ENCODE measurements at places on chromosomes 2 and 18.

- peak; percentile 2 for DNase-seq
These were observed 55.2 kb downstream of the CCDC88A start for GRCh38 chr2:55364189-55365055.

DNA sequence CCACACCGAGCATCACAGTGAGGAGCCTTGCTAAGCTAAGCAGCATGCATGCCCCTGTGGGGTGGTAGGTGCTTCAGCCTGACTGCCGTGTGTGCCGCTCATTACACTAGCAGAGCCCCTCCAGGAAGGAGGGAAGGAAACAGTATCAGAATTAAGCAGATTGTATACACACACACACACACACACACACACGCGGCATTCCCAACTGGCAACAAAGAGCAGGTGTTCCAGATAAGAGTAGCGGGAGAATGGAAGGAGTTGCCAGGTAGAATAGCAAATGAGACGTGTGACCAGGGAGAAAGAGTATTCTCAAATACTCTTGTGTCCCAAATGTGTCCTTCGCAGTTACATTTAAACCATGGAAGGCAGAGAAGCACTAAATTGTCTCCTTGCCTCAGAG lies 47.6 kb upstream of the TTC39C start:
- no peak for DNase-seq

DNA sequence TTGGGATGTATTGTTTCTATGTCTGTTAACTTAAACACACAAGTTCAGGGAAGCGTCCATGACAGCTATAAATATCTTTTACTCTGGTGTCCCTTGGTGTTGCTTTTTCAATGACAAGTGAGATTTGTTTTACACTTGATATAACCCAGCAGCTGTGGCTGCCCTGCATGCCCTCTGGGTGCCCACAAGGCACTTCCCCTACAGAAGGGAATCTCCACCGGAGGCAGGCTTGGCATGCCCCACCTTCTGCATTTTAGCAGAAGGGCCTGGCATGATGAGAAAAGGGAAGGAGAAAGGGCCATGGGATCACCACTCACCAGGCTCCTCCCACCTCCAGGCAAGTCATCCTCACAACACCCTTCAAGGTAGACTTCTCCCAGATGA lies 68.7 kb downstream of the TMEM247 start:
- DNase-seq, result no peak

DNA sequence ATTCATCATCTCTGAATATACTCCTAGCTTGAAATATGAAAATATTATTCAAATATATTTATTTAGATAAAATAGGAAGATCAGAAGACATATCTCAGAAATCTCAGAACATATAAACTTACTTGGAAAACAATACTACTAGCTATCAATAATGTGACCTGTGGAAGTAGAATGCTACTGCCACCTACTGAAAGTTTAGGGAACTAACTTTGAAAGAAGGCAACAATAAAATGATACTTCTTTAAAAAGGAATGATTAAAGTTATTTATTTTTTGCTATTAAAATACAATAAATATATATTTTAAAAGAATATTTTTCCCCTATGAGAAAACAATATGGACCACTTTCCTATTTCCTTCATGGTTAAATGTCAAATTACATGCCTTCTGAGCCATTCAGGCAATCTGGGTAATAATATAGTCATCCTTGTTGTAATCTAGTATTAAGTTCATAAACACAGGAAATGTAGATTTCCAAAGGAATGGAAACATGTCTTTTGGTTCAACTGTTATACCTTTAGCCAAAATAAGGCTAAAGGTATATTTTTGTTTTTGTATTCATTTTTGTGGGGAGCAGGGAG lies 26.0 kb downstream of the ACADL start:
- DNase-seq, result no peak

DNA sequence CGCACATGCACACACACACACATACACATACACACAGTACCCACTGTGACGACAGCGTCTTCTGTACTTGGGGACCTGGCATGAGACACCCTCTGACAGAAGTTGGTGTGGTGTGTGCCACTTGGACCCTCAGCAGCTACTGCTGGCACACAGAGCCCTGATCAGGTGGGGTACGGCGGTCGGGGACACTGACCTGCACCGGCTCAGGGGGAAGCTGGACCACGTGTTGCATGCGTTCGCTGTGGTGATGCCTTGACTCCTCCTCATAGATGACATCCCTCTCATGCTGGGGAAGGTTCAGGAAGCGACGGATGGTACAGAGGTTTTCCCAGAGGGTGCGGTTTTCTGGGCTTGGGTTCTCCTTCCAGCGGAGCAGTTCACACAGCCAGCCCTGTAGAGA lies 149.2 kb downstream of the SATB2 start:
- no peak for DNase-seq

DNA sequence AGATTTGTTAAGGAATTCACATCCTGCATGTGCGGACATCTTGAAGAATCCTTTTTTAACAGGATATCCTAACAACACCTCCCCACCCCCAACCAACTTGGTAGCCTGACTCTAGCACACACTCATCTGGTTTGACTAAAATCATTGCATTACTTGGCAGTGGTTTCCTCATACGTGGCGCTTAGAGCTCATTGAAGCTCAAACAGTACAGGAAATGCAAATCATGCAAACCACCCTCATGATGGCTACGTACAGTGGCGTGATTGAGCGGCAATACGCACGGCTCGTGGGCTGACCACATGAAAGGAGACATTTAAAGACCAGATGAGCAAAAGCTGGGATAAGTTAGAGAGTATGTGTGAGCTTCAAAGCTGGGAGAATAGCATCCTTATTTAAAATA lies 336.2 kb downstream of the ZEB2 start:
- DNase-seq, result no peak

- DNase-seq, result no peak
These were observed 156.9 kb upstream of the GLI2 start for GRCh38 chr2:120578576-120579352.

GRCh38 chr2:138245310-138245709 lies 256.3 kb upstream of the SPOPL start:
- DNase-seq, result no peak

GRCh38 chr2:52659546-52659945 lies 1108.1 kb upstream of the CHAC2 start:
- DNase-seq, result no peak

DNA sequence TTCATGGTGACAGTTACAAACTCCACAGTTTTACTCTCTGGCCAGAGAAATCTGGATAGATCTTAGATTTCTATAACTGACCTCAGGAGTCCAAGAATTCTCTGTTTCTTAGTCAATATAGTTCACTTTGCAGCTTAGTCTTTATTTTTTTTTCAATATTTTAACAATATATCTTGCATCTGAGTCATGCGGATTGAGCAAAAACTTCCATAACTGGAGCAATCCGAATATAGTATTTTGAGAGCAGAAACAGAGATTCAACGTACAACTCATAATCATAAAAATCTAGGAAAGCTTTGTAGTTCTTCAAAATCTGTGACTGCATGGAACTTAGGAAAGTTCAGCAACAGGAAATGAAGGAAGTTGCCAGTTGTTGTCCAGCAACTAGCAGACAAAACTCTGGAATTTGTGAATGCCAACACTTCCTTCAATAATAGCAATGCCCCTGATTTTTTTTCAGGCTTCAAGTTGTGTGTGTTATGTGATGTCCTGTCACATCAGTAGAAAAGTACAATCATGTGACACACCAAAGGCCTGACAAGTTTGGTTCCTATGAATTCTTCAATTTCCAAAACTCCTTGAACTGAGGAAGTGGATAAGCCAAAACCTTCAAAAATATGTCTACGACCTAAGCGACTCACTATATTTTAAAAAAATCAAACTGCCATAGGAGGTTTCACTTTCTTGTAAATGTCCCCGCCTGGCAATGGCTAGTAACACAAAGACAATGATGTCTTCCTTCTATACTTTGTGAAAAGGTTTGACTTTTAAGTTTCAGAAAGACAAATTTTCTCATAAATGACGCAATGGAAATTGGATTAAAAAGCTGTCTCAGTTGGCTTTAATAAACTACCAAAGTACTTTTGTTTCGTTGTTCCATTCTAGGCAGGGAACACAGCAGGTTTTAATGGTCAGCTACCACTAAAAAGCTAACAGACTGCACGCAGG lies 510.6 kb downstream of the ERBB4 start:
- DNase-seq, result no peak

GRCh38 chr2:17934721-17935120 lies 56.3 kb downstream of the KCNS3 start:
- no peak for DNase-seq

- peak; percentile 52 for DNase-seq
These were observed 20.9 kb downstream of the THNSL2 start for GRCh38 chr2:88190808-88191721.

GRCh38 chr18:21284540-21284939 lies 42.5 kb downstream of the GREB1L start:
- no peak for DNase-seq

GRCh38 chr2:1652034-1652790 lies 92.1 kb downstream of the PXDN start:
- DNase-seq, result no peak

- DNase-seq, result no peak
These were observed 34.4 kb downstream of the MAP2 start for GRCh38 chr2:209458008-209458979.

DNA sequence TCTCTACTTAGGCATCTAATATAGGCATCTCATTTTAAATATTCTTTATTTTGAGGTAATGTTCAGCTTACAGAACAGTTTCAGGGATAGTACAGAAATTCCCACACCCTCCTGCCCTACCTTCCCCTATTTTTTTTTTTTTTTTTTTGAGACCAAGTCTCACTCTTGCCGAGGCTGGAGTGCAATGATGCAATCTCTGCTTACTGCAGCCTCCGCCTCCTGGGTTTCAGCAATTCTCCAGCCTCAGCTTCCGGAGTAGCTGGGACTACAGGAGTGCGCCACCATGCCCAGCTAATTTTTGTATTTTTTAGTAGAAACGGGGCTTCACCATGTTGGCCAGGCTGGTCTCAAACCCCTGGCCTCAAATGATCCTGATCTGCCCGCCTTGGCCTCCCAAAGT lies 97.6 kb downstream of the EPB41L5 start:
- DNase-seq, result no peak

GRCh38 chr2:96247009-96247408 lies 18.8 kb downstream of the TMEM127 start:
- no peak for DNase-seq

DNA sequence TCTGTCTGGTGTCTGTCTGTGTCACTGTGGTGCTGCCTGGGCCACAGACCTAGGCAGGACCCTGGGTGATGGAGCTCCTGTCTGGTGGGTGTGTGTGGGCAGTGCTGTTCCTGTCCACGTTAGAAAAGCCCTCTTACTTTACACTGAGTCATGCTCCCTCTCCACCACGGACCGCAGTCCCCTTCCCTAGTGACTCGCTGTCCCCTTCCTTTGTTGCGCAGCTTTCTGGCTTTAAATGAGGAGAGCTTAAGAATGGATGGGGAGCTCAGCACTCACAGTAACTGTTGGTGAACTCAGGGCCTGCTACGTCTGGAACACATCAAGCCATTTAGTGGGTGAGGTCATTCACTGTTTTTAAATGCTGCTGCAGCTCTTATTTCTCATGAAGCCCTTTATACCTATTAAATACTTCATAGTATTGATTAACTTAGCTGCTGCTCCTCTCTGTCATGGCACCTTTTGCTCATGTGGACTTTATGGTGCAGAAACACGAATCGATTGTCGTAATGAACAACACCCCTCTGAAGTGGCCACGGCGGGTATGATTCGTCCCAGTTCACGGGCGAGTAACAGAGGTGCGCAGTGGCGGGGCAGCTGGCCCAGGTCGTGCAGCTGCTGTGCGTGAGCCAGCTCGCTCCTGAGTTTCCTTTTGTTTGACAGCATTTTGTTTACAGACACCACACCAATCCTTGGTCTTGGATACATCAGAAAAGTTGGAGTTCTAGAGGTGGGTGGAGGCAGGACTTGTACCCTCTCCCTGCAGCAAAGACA lies 100.4 kb downstream of the LDLRAD4 start:
- DNase-seq, result no peak

DNA sequence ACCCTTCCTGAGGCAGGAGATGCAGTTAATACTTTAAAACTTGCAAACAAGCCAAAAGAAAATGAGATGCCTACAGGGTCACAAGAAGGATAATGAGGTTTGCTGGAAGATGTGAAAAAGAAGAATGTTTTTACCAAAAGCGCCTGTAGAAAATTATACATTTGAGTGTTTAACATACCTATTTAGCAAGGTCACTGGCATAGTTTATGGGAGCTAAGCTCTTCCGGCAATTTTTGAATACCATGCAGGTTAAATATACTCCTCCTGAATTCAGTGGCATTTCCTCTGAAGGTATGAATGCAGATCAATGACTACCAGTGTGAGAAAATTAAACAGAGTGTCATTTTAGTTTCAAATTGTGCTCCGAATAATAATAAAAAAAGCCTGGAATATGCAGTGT lies 21.2 kb upstream of the MAP3K20 start:
- DNase-seq, result no peak

DNA sequence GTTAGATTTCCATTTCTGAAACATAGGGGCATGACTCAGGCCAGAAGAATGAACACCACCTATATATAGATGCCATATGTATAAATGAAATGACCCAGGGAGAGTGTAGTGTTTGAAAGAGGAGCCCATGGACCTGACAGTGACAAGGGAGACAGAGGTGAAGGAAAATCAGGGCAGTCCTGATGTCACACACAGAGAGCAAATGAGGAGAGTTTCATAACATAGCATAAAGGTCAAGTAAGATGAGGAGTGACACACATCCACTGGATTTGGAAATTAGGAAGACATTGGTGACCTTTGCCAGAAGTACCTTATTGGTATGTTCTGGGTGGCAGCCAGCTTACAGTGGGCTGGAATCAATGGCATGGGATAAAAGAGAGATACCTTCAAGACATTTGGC lies 276.7 kb downstream of the ZNF385B start:
- no peak for DNase-seq

- DNase-seq, result no peak
These were observed 24.0 kb downstream of the C2orf49 start for GRCh38 chr2:105361102-105361889.

GRCh38 chr2:168796583-168797285 lies 5.7 kb upstream of the NOSTRIN start:
- no peak for DNase-seq

DNA sequence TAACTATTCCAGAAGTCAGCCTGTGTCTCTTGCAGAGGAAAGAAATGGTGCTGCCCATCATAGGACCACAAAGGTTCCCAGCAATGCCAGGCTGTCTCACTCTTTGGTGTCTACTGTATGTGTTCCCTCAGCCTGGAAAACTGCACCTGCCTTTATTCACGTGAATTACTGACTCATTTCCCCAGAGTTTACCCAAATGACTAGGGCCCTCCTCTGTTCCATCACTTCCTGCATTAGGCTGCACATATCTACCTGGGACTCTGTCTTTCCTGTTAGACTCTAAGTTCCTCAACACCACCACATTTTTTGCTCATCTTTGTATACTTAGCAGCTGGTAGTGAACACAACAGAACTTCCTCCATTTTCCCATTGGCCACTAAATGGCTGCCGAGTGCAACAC lies 188.3 kb downstream of the FHOD3 start:
- no peak for DNase-seq

Measured in renal cortex interstitium (tissue), 15 donors.